ENCODE measurements at places on chromosomes 7 and 10.

DNA sequence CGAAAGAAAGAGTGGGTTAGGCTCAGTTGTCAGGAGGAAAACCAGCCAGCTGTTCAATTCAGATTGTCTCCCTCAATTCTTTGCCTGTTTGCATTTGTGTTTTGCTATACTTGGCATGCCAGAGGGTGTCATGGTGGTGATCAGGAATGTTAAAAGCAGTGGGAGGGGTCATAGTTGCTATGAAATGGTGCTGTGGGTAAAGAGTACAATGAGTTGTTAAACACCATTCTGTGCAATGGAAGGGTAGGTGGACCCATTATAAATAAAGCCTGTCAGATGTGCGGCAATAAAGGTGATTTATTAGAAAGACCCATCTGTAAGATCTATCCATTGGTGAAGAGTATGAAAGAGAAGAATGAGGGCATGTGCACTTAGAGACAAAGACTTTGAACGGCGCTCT, 82.2 kb downstream of the MRPL32 start:
- DNase-seq = no peak

DNA sequence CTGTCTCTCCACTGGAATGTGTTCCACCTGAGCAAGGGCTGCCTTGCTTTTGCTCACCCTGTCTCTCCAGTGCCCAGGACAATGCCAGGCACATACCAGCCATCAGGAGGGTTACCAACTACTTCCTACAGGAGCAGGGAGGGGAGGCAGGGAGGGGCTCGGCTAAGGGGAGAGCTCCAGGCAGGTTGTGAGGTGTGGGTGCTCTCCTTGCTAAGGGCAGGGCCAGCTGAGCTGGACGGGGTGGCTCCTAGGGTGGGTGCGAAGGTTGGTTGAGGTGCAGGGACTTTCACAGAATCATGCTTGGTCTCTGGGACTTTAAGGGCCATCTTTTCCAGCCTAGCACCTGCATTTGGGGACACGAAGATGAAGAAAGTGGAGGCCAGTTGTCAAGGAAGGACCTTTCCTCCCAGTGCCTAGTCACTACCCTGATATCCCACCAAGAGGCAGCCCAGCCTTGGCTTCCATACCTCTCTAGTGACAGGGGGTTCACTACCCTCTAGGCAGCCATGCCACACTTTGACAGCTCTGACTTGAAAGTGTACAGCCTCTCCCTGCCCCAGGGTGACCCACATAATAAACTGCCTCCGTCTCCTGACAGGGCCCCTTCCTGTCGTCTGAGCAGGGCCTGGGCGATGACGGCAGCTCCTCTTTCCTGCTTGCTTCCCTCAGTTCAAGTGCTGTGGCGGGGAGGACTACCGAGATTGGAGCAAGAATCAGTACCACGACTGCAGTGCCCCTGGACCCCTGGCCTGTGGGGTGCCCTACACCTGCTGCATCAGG, 46.5 kb downstream of the TSPAN15 start:
- no peak for DNase-seq

DNA sequence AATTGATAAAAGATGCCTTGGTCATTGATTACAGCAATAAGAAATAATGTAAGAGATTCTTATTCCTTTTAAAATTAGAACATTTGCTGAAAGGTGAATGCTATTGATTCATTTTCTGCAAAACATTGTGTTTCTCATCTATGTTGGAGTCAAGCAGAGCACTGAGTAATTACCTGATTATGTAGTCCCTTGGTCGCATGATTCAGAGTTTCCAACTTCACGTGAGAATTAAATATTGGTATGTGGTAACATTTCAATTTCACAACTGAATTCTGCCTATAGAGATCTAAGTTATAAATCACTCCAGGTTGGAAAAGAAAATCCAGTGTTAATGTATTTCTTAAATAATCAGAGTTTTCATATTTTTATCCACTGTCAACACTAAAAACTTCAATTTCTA, 701.4 kb downstream of the PHTF2 start:
- DNase-seq = peak; percentile 71

GRCh38 chr10:122057841-122058413, 69.0 kb downstream of the TACC2 start:
- DNase-seq = no peak

DNA sequence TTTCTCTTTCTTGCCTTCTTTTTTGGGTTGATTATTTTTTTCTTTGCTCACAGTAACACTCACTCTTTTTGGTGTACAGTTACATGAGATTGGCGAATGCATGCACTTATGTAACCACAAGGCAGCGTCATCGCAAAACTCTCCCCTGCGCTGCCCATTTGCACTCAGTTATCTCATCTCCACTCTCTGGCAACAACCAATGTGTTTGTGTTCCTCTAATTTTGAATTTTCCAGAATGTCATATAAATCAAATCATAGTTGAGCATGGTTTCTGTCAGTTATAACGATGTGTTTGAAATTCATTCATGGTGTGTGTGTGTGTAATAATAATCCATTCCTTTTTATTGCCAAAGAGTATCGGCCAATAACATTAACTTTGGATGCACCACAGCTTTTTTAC, 23.0 kb upstream of the IGFBP3 start:
- DNase-seq = no peak

DNA sequence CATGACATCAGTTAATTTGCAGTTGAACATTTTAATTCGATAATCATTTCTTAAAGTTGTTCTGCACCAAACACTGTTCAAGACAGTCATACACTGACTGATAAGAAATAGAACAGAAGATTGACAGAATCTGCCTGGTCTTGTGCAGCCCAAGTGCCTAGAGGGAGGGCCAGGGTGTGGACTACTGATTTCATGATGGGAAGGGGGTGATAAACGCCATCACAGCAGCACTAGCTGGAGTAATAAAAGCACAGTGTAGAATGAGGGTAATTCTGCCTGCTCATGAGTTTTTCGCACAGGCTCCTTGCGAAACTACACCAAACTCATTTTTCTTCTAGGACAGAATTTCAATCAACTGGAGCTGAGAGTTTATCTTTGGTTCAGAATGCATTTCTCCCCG, 270.1 kb downstream of the ARL4A start:
- no peak for DNase-seq

GRCh38 chr7:153406486-153406872, 645.7 kb upstream of the DPP6 start:
- no peak for DNase-seq

GRCh38 chr10:74035303-74035702, 37.4 kb downstream of the VCL start:
- DNase-seq = no peak

- peak; percentile 55 for DNase-seq
Measured at GRCh38 chr7:27098578-27099451, 3.0 kb upstream of the HOXA1 start.

GRCh38 chr10:90745565-90745964, 112.3 kb downstream of the HTR7 start:
- DNase-seq = no peak

GRCh38 chr7:121744319-121744718, 128.6 kb upstream of the PTPRZ1 start:
- no peak for DNase-seq

DNA sequence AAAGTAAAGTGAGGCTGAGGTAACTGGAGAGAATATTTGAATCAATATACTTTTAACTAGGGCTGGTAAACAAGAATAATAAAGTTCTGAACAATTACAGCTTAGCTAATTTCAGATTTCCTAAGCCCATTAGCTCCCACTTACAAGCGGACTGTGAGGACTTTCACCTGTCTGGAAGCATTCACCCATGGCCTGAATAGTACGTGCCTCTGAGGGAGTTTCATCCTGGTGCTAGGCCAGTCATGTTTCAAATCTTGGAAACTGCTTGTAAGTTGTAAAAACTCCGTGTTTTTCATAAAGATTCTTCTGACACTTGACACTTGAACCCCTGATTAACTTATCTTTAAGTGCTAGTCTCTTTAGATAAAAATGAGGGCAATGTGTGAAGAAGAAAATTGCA, 975.2 kb upstream of the GHITM start:
- DNase-seq = no peak

- DNase-seq = no peak
Measured at GRCh38 chr10:71727105-71727737, 7.6 kb upstream of the C10orf105 start.

DNA sequence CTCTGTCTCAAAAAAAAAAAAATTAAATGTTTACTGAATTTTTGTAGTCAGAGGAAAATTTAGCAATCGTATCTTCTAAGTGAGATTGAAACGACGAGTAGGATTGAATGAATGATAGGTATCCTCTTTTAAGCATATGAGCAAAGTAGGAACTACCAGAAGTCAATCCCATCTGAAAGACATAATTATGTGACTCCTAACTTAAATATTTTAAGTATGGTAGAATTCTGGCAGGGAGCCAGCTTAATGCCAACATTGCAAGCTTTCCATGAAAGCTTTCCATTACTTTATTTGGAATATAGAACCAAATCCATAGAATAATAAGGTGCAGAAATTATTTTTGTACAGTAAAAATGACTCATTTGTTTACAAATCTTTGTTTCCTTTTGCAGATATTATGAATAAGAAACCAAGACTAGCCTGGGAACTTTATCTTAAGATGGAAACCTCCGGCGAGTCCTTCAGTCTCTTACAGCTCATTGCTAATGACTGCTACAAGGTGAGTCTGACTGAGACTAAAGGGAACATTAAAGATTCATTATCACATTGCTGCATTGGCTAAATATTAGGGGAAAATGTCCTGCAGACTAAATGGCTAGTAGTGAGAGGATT, 50.2 kb upstream of the UBN2 start:
- peak; percentile 56 for DNase-seq

DNA sequence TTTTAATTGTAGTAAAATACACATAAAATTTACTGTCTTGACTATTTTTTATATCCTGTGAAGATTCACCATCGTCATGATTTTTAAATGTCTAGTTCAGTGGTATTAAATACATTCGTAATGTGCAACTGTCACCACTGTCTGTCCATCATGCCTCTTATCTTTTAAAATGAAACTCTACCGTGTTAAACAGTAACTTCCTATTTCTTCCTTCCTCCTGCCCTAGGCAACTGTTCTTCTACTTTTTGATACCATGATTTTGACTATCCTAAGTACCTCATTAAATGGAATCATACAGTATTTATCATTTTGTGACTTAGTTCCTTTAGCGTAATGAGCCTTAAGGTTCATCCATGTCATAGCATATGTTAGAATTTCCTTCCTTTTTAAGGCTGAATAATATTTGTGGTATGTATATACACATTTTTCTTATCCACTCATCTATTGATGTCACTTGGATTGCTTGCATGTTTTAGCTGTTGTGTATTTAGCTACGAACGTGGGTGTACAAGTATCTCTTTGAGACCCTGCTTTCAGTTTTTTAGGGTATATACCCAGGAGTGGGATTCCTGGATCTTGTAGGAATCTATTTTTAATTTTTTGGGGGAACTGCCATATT, 13.5 kb downstream of the SLK start:
- DNase-seq = peak; percentile 11

DNA sequence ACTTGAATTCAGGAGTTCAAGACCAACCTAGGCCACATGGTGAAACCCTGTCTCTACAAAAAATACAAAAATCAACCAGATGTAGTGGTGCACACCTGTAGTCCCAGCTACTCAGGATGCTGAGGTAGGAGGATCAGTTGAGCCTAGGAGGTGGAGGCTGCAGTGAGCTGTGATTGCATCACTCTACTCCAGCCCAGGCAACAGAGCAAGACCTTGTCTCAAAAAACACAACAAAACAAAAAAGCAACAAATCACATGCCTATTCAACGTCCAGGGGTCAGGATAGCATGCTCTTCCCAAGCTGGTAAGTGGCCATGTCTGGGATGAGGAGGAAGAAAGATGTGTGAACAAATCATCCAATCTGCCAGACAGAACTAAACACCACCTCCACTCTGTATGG, 6.2 kb upstream of the RADIL start:
- DNase-seq = no peak

- no peak for DNase-seq
Measured at GRCh38 chr10:116371737-116372136, 47.5 kb downstream of the CCDC172 start.

- peak; percentile 3 for DNase-seq
Measured at GRCh38 chr7:85602196-85602595, 415.3 kb upstream of the SEMA3D start.

DNA sequence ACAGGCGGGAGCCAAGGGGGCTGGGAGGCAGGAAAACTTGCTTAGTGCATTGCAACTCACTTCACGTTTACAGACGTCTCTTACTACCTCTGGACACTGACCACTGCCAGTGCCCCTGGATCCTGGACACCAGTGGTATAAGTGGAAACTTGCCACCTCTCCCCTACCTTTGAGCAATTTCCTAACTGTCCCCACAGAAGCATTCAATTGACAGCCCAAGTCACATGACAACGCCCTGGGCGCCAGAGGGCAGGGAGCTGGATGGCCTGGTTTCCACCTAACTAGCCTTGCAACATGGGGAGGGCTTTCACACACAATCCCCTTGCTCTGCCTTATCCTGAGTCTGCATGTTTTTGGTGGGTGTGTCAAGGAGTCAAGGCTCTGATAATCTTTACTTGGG, 113.8 kb downstream of the DYNC2I1 start:
- no peak for DNase-seq

DNA sequence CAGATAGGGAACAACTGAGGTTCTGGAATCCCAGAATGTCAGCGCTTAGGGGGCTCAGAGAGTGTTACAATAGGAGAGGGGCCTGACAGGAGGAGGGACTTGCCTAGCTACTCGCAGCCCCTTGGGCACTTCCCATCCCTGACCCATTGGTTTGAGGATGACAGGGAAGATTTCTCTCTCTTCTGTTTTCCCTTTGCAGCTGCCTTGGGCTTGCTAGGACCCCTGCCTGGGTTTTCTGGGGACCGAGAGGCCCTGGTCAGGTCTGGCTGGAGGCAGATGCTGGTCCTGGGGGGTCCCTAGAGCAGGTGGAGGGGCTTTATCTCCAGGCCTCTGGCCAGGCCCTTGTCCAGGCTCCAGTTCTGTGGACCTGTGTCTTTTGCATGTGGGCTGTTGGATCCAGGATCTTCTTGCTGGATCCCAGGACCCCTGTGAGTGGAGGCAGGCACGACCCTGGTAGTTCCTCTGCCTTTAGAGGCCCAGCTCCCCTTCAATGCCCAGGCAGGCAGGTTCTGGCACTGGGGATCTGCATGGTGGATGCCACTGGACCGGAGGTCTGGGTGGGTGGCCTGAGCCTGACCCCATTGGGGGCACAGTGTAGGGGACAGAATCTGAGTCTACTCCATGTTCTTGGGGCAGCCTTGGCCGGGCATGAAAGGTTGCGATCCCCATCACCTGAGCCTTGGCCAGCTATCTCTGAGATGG, 26.9 kb downstream of the RAMP3 start:
- no peak for DNase-seq

DNA sequence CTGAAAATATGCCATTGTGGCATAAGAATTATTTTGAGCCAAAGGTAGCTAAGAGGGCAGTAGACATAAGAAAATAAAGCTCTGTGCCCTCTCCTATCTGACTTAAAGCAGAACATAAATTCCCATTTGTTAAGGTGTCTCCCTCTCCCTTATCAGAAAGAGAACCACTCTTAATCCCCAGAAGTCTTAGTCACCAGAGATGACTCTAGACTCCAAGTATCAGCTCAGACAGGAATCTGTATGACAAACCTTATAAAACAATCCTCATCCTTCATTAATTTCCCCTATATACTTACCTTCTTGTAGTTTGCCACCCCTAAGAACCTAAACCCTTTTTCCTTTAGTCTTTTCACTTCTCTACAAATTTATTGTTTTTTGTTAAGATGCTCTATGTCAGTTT, 21.8 kb upstream of the PIP4K2A start:
- DNase-seq = peak; percentile 27

- DNase-seq = no peak
Measured at GRCh38 chr7:157459966-157460365, 123.2 kb downstream of the DNAJB6 start.

- peak; percentile 47 for DNase-seq
Measured at GRCh38 chr7:31488562-31489203, 25.2 kb upstream of the ITPRID1 start.

Measured in fibroblast of skin of right biceps (primary cell).